Immature natural killer cell (primary cell): ENCODE measurements at places on chromosomes 16 and 17.

DNA sequence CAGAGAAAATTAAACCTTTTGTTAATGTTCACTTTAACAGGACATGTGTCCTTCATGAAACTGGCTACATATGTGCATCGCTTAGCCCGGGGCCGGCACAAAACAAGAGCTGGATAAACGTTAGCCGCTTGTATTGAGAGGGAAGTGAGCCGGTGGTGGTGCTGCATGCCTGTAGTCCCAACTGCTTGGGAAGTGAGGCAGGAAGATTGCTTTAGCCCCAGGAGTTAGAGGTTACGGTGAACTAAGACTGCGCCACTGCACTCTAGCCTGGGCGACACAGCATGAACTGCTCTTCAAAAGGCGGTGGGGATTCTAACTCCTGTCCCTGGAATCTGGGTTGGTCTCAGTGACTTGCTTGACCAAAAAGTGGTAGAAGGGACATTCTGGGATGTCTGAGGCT, 15.0 kb upstream of the SPHK1 start:
- DNase-seq = no peak

DNA sequence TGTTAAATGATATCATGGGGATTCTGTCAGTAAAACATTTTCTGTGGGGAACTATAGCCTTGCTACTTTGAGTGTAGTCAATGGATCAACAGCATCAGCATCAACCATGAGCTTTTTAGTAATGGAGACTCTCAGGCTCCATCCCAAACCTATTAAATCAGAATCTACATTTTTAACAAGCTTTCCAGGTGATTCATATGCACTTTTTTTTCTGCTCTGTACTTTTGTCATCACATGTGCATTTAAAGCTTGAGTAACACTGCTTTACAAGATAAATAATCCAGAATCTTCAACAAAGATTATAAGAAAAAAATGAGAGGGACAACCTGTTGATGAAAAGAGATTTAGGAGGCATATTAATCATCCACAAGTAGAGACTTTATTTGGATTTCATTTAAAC, 23.5 kb downstream of the NUP93 start:
- DNase-seq = no peak

DNA sequence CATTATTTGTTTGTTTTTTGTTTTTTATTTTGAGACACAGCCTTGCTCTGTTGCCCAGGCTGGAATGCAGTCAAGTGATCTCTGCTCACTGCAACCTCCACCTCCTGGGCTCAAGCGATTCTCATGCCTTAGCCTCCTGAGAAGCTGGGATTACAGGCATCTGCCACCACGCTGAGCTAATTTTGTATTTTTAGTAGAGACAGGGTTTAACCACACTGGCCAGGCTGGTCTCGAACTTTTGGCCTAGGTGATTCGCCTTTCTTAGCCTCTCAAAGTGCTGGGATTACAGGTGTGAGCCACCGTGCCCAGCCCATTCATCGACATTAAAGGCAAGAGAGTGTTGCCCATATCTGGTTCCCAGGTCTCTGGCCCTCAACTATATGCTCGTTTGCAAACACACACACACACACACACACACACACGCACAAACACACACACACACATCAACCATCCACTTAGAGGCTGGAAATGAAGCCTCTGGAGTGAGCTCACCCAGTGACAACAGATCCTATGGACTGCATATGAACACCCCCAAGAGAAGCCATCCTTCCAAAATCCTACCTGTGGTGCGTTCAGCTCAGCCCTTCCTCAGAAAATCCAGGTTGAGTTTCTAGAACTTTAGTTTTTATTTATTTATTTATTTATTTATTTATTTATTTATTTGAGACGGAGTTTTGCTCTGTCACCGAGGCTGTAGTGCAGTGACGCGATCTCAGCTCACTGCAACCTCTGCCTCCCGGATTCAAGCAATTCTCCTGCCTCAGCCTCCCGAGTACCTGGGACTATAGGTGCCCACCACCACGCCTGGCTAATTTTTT, 12.3 kb upstream of the SEPHS2 start:
- no peak for DNase-seq

GRCh38 chr17:16178836-16179235, 36.5 kb downstream of the NCOR1 start:
- no peak for DNase-seq

- DNase-seq = peak; percentile 5
These were observed 129 bp downstream of the IRX5 start for GRCh38 chr16:54930869-54931119.

DNA sequence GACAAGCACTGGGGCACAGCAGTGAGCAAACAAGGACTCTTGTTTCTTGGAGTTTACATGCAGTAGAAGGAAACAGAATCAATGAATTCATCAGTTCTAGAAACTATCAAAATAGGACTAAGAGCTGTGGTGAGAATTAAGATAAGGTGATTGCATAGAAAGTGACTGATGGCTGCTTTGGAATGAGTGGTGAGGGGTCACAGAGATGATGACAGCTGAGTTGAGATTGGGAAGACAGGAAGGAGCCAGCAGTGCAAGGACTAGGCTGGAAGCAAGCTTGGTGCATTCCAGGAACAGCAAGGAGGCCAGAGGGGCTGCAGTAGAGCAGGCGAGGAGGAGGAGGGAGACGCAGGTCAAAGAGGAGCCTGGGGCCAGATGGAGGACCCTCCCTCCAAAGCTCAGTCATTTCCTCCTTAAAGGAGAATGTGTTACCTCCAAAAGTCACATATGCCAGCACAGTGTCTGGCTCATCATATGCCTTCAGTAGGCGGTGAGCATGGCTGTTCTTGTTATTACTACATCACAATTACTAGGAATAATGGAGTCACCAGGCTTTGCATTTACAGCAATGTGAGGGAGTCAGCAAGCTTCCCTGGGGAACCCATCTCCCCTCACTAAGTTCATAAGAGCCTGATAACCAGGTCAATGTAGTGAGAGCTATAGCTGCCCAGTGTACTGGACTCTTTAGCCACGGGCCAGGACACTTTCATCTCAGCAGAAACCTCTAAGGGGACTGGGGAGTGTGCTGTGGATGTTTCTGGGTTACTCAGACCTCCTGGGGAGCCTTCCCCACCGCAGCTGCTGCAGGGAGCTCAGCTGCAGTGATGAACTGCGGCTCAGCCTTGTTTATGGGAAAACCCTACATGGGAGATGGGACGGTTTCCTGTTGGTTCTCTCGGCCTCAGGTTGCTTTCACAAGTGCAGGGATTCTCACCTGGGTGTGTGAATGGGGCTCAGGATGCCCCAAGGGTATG, 157.2 kb downstream of the SEC14L1 start:
- DNase-seq = no peak

DNA sequence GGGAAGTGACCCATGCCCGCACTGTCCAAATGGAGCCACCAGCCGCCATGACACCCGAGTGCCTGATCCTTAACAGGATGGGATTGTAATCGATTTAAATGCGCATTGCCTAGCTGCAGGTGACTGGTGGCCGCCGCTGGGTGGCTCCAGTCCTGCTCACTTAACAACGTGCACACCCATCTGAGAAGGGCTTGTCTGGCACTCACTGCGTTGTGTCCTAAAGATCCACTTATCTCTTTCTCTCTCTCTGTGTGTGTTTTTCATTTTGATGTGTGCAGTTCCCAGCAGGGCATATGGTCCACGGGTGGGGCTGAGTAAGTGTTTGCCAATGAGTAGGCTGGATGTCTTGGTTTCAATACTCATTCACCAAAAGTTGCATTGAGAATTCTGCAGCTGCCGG, 80.6 kb downstream of the IRF8 start:
- DNase-seq = no peak

DNA sequence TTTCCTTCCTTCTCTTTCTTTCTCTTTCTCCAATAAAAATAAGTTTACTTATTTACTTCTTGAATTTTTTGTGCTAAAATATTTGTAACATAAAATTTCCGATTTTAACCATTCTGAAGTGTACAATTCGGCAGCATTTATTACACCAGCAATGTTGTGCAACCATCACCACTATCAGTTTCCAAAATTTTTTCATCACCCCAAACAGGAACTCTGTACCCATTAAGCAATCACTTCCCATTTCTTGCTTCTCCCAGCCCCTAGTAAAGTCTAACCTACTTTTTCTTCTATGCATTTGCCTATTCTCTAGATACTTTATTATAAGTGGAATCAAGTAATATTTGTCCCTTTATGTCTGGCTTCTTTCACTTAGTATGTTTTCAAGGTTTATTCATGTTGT, 2.5 kb upstream of the HP start:
- DNase-seq = no peak

GRCh38 chr16:79064256-79064972, 536.1 kb downstream of the MAF start:
- no peak for DNase-seq

DNA sequence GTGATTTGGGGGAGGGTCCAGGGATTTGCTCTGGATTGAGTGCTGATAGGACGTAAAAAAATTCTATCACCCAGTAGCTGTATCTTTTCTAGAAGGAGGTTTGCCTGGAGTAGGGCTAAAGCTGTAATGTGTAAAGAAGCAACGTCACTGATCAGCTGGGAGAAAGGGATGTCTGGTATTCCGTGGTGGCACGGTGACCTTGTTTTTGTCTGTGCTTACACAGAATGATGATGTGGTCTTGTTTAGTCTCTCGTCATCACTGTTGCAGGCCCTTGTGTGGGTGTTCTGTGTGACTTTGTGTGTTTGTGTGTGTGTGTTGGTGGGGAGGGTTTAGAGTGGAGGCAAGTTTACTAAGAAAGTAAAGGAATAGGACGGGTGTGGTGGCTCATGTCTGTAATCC, 22.5 kb upstream of the ARHGAP17 start:
- no peak for DNase-seq

- no peak for DNase-seq
These were observed 2.2 kb downstream of the TMC8 start for GRCh38 chr17:78132767-78133178.

GRCh38 chr17:2564877-2565276, 28.6 kb upstream of the PAFAH1B1 start:
- no peak for DNase-seq

DNA sequence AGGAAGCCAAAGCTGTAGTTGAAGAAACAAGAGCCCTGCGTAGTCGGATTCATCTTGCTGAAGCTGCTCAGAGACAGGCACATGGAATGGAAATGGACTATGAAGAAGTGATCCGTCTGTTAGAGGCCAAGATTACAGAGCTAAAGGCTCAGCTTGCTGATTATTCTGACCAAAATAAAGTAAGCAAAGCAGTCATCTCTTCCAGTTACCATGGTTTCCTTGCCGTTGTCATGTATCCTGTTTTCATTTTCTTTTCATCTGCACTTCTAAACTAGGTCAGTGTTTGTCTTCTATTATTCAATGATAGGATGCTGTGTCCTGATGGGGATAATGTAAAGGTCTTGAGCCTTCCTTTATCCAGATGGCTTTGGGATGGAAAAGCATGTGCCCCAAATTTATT, 104.3 kb downstream of the STXBP4 start:
- DNase-seq = no peak

DNA sequence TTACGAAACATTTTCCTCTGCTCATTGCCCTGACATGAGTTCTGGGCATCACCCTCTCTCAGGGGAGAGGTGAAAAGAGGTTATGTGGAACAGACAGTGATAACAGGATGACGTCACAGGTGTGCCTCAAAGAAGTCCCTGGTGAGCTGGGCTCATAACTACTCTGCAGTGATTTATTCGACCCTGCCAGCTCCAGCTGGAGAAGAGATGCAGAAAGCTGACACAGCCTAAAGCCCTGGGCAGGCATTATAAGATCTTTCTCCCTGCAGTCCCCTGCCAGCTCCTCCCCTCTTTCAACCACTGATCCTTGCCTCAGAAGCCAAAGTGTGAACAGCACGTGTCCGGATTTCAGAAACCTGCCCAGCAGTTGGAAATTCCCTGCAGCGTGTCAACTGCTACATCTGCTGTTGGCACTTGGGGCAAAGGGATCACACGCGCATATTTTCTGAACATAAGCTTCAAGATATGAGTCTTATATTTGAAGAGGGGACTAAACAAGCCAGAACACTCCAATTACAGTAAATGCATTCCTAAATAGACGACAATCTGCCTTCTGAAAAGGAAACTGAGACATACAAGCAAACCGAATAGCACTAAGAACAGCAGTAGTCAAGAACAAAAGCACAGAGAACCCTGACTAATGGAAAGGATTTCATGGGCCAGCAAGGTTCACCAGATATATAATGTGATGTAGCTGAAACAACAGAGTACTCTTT, 80.5 kb downstream of the SMG6 start:
- DNase-seq = peak; percentile 84

DNA sequence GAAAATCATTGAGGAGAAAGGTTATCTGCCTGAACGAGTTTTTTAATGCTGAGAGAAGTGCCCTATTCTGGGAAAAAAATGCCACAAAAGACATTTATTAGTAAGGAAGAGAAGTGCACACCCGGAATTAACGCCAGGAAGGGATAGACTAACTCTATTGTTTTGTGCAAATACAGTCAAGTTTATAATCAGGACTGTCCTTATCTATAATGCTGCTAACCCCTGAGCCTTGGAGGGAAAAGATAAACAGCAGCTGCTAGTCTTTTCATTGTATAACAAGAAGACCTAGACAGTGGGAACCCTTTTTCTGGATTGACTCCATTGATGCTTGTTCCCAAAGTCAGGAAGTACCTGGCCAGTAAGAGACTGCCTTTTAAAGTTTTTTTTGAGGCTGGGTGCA, 26.5 kb downstream of the BCAS3 start:
- no peak for DNase-seq

DNA sequence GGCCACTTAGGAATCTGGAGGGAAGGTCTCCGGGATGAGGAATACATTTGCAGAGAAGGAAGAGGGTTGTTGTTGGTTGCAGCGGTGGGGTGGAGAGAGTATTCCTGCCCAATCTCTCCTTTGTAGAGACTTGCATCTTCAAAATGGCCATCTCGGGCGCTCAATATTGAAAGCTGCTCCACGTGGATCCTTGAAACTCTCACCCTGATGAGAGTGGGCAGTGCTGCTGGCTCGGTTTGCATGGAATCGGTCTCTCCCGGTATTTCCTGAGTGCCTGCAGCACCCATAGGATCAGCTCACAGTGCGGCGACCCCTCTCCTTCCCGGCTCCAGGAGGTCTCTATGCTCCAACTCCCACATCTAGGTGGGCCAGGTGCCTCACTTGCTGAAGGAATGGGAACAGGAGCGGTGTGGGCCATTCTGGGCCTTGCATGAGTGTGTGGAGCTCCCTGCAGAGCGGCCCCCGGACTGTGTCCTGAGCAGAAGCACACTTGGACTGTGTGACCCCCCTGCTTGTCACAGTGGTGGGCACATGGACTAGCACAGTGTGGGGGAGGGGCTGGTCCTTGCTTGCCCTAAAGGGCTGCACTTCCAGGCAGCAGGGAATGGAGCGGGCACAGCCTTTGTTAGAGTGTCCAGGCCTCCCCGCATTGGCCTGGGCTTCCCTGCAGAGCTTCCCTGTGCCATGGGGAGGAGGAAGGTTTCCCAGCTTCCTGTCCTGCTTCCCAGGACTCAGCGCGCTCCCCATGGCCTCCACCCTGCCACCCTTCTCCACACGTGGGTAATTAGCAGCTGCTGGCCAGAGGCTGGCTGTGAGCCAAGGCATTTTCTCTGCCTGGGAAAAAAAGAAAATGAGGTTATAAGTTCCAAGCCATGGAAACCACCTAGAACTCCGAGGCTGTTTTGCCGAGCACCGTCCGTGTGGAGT, 139.3 kb downstream of the IRF8 start:
- no peak for DNase-seq
